ENCODE measurements at places on chromosomes 6 and 20.

GRCh38 chr20:60097285-60097684 is 139.1 kb downstream of the CDH26 start:
- no peak for DNase-seq

GRCh38 chr20:9203081-9203447 is 134.2 kb downstream of the PLCB4 start:
- no peak for DNase-seq

GRCh38 chr6:41648070-41648585 is 9.9 kb downstream of the MDFI start:
- no peak for DNase-seq

DNA sequence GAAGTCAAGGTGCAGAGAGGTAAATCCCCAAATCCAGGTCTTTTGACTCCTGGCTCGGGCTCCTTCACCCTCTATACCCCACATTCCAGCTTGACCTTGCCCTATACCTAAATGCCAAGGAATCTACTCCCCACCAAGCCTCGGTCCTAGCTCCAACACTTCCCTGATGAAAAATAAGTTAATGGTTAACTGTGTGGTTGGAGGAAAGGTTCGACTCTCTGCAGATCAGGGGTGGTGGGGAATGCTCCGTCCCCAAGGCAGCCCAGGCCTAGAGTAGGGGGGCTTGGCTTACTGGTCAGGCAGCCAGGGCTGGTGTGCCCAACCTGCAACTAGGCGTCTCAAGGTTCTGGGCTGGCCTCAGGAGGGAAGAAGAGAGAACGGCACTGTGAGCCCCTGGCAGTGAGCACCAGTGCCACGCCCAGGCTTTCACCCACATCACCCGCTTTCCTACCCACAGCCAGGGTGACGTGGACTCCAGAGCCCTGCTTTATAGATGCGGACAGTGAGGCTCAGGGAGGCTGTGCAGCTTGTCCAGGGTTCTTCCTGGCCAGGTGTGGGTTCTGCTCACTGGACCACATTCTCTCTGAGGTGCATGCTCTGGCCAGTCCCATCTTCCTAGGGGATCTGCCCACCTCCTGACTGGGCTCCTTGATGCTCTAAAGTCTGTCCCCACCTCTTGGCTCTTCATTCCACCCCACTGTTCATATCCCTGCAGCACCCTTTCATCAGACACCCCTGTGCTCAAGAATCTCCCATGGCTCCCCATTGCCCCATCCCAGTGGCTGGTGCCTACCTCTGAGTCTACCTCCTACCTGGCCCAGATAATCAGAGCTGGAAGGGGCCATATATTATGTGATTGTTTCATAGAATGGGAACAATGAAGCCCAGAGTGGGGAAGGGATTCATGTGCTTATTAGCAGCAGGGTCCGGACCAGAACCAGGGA is 8.2 kb downstream of the SPDEF start:
- DNase-seq, result no peak

DNA sequence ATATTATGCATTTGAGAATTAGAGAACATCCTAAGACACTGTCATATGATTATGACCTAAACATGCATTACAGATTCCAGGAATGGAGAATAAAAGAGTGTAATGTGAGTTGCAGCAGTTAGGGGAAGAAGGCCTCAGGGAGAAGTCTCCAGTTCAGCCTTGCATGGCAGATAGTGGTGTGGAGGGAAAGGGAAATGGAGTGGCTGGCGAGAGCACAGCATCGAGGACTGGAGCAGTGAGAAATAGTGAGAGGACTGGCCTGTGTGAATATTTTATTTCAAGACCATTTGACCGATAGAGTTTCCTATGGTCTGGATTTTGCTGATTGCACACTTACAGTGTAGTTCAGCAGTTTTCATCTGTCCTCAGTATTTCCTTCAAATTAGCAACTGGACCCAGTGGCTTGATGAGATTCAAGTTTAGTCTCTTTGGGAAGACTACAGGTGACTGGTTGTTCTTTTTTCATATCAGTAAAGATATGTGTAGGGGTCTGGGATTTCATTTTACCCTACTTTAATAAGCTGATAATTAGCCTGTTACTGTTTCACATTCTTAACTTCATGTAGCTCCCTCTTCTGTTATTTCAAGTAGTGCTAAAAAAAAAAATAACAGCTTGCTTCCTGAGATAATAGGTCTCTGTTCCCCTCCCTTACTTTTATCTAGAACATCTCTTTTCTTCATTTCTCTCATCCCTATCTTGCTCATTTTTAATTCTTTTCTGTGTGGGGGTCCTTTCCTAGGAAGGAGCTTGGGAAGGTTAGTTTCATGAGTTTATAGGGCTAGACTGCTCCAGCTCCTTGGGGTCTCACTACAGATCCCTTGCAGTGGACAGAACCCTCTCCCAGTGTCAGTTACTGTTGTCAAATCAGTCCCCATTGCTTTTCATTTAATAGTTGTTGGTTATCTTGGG is 27.9 kb downstream of the BLTP3A start:
- DNase-seq, result peak; percentile 87

DNA sequence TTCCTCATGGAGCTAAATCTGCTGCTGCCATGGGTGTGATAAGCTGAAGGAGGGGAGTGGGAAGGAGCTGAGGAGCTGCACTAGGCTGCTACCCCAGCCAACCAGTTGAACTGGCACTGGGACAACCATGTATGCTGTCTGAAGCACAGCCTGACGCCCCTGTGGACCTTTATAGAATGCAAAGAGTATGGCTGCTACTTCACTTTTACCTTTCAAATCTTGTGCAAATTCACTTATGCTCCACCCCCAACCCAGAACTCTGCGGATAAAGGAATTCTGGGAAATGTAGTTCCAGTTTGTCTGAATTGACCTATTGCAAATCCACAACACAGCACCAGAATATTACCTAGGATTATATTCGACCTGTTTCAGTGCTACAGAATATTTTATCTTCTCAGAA is 217.4 kb upstream of the SLC35B3 start:
- no peak for DNase-seq

DNA sequence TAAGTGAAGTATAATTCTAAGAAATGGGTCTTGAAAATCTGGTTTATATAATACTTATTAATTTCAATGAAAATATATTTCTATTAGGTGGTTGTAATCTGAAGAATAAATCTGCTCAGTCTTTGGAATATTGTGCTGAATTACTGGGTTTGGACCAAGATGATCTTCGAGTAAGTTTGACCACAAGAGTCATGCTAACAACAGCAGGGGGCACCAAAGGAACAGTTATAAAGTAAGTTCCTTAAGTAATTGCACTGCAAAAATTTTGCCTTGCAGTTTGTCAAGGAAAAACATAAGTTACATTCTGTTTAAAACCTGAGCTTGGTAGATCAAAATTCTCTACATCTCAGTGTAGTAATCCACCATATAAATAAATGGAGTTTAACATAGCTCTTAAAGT is 106.0 kb downstream of the MYO6 start:
- peak; percentile 90 for DNase-seq

GRCh38 chr20:50151034-50151743 is 2.3 kb downstream of the PEDS1 start:
- peak; percentile 41 for DNase-seq

DNA sequence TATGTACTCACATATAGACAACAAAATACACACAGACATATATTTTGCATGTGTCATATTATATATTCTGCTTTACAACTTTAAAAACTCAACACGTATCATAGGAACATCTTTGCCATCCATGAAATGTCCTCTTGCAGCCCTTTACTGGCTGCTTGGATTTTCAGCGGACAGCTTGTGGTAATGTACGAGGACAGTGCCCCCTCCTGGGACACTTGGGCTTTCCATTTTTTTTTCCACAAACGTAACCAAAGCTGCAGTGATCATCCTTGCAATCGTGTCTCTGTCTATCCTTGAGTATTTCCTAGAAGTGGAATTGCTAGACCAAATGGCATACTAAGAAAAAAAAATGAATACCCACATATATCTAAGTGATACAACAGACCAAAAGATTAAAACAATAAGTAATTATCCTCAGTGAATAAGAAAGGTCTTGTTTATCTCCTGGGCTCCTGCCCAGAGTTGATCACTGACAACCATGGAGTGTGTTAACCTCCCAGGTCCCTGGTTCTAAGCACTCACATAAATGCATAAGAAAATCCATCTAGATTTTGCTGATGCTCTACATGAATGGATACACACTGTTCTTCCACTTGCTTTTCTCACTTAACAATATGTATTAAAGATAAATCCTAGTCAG is 18.1 kb downstream of the BPI start:
- DNase-seq, result peak; percentile 69

- DNase-seq, result no peak
These were observed 25.2 kb downstream of the ADA start for GRCh38 chr20:44626278-44626677.

- no peak for DNase-seq
These were observed 528.7 kb upstream of the RNF217 start for GRCh38 chr6:124433387-124434160.

DNA sequence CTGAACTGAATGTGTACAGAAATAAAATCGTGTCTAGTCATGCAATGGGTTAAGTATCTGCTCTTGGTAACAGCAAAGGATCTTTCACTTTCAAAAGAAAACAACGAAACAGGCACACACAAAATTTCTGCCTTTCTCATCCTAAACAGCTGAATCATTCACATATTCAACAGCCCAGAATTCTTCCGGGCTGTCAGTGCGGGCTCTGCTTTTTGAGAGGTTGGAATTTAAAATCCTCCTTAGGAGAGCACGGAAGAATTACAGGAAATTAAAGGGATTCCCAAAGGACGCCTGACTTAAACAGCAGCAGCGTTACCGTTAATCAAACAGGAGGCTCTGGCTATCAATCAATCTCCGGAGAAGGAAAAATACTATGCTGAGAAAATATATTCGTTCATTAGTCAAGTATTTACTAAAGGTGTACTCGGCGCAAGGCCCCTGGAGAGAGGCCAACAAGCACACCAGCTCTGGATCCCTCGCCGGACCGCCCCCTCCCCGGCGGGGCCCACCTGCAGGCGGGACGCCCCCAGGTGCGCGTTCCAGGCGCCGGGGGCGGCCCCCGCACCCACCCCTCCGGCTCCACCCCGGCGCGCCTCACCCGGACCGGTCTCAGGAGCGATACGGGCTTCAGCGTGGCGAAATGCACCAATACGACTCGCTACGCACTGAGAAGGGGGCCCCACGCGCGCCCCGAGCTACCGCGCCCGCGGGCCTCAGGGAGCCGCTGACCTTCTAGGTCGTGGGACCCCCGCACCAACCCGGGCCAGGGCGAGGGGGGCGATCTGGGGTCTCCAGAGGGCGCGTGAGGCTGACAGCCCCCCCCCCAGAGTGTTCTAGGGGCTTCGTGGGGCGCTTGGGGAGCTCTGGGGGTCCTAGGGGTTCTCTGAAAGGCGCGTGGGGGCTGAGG is 1.0 kb downstream of the NAPB start:
- DNase-seq, result peak; percentile 80

- DNase-seq, result peak; percentile 94
These were observed 249.2 kb upstream of the RREB1 start for GRCh38 chr6:6858533-6858982.

DNA sequence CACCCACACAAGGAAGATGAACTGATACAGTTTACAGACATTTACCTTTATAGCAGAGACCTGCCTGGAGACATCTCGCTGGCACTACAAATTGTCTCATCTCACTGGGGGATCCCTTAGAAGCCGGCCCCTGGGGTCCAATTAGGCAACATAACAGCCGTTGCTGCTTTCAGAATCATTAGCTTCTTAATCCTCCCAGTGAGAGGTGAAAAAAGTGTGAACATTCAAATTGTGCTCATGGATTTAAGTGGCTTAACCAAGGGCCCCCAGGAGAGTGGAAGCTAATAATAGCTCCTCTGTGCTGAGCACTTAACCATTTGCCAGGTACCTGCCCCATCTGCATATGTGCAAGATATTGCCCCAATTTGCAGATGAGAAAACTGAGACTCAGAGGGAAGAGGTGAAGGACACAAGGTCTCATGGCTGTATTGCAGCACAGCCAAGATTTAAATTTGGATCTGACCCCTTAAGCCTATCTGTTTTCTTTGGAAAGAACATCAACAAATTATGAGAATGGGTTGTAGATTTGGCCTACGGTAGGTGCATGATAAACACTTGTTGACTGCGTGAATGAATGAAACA is 101.0 kb downstream of the EYA2 start:
- no peak for DNase-seq

DNA sequence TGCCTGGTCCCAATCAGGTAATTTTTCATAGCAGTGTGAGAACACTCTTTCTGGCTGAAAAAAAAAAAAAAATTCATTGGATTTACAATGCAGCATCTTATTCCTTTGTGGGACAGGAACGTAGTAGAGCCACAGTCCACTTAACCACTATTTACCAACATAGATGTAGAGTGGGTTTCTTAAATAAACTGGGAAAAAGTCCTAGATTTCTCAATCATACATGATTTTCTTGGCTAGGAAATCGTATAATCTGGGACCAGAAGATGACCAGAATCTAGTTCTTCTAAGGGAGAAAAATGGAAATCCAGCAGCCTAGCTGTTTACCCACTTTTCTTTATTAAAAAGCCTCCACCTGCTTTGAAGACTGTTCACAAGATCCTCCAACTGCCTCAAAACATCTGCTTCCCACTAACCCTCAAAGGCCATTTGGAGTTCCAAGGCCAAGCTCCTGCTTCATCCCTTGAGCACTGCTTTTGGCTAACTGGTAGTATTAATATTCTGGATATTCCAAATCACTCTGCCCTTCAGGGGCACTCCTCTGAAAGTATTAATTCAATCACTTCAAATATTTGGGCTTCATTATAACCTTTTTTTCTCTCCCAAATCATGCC is 70.4 kb downstream of the FYN start:
- no peak for DNase-seq

DNA sequence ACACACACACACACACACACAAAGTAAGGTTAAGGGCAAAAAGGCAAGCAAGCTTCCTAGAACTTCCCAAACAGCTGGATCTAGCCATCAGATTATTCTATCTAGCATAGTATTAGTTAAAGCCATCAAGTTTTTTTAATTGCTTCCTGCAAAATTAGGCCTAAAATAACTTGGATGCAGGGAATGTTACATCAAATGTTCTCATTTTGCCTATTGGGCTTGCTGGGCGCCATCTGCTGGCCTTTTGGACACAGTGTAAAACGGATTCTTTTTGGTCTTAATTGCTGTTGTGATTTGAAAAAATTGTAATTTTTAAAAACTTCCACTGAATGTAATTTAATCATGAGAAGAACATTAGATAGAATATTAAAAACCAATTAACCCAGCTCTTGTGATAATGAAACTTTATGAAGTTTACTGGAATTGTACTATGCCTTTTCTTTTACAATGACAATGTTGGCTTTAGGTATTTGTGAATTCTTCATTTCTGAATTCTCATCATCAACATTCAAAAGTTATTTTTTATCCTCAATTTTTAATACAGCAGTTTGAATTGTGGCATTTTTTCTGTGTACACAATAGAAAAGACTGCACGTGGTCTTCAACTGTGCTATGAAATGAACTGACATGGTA is 6.8 kb downstream of the MKKS start:
- DNase-seq, result peak; percentile 59
